NCI-H1092 (cell line): ENCODE measurements at places on chromosomes 6 and 20.

DNA sequence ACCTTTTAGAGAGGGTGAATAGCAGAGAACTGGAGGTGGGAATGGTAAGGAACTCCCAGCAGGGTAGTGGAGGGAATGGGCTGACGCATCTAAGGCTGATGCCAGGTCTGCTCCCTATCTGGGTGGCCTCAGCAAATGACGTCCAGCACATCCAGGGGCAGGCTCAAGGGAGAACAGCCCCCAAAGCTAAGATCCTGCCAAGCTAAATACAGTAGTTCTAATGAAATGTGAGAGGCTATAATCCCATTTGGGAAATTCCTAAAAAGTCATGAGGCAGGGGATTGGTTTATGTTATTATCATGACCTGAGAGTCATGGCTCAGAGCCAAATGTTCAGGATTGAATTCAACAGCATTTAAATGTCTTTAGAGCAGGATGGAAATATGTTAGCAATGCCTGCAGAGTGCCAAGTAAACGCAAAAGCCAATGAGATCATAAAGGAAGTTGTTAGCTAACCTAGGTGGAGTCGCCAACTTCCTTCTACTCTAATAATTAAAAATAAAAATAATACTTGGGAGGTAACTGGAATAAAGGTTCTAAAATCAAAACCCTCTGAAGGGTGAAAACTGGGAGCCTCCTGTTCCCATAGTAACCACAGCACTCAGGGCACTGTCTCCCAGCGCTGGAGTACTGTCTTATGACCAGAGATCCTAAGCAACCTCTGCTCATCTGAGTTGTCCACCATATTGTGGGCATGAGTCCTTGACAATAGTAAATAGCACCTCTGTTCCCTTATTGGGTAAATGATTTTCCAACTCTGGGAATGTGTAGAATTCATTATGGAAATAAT, 34.8 kb downstream of the IYD start:
- DNase-seq: peak; percentile 9

DNA sequence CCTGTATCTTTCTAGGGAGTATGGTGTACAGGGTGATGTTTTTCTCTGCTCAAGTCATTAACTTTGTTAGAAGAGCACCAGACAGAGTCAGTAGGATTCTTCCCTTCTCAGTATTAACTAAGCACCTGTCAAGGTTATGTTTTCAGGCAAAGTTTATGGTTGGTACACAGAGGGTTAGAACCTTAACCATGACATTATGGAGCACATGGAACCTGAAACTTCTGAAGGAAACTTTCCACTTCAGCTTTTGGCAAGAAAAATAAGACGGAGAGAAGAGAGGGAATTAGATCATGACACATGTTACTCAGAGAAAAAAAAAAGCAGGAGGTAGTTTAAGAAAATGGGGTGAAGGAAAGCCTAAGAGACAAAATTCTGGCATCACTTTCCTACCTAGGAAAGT, 112.9 kb upstream of the PDE7B start:
- DNase-seq: no peak

- no peak for DNase-seq
These were observed 39.9 kb upstream of the FRMD1 start for GRCh38 chr6:168118935-168119334.

- DNase-seq: no peak
These were observed 248.0 kb downstream of the PHF3 start for GRCh38 chr6:63883597-63883996.

GRCh38 chr6:144647406-144647964, 362.4 kb downstream of the UTRN start:
- no peak for DNase-seq

DNA sequence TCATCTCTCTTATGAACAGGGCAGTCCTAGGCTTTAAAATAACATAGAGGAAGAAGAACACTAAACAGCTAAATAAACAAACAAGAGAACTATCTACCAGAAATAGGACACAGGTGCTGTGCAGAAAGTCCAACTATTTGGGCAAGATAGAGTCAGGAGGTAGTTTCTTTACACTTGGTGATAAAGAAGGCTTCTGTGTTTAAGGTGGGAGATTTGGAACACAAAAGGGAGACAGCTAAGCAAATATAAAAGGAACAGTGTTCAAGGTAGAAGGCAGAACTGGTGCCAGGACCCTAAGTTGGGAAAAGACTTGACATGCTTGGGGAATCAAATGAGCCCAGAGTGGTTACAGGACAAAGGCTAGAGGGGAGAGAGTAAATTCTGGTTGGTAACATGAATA, 110.5 kb downstream of the MANEA start:
- DNase-seq: no peak

- no peak for DNase-seq
These were observed 1.4 kb downstream of the RAET1E start for GRCh38 chr6:149896491-149896890.

DNA sequence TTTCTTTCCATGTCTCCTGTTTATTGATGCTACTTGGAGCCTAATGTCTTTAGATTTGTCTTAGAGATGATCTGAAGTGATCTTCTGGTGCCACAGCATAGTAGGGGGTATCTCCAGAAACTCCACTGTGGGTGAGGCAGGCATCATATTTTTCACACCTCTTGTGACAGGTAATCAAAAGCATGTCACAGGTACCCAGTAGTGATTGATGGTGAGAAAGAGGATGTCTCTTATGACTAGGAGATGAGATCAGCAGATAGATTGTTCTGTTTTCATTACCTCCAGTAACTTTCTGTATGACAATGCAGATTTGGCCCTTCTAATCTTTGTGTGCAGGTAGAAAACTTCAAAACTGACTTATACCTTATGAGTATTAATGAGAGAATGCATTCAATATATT, 13.5 kb downstream of the NCOA7 start:
- no peak for DNase-seq

DNA sequence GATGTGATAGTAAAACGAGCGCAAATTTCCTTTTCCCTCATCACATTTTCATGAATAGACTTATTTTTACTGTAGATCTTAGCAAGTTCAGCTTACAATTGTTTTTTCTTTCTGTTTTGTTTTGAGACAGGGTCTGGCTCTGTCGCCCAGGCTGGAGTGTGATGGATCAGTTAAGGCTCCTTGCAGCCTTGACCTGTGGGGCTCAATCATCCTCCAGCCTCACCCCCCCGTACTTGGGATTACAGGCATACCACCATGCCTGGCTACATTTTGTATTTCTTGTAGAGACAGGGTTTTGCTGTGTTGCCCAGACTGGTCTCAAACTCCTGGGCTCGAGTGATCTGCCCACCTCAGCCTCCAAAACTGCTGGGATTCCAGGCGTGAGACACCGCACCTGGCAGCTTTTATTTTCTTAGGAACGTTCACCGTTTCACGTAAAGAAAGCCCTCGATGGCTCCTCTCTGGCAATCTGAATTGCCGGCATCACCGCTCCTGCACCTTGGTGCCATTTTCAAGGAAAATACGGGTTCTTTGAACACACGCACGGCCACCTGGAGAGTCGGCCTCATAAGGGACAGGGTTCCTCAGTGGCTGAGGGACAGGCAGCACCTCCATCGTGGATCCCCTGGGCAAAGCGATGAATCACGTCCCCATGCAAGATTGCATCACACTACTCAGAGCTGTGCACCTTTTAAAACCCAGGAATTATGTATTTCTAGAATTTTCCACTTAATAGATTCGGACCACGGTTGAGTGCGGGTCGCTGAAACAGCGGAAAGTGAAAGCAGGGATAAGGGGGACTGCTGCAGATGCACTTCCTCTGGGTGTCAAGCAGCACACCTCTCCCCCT, 78.7 kb downstream of the IRF4 start:
- DNase-seq: no peak

GRCh38 chr6:28803337-28803709, 120.5 kb downstream of the TRIM27 start:
- DNase-seq: no peak

- no peak for DNase-seq
These were observed 53.2 kb downstream of the EIF2S2 start for GRCh38 chr20:34058831-34059230.

- no peak for DNase-seq
These were observed 564.8 kb downstream of the RFPL4B start for GRCh38 chr6:112911959-112912358.

DNA sequence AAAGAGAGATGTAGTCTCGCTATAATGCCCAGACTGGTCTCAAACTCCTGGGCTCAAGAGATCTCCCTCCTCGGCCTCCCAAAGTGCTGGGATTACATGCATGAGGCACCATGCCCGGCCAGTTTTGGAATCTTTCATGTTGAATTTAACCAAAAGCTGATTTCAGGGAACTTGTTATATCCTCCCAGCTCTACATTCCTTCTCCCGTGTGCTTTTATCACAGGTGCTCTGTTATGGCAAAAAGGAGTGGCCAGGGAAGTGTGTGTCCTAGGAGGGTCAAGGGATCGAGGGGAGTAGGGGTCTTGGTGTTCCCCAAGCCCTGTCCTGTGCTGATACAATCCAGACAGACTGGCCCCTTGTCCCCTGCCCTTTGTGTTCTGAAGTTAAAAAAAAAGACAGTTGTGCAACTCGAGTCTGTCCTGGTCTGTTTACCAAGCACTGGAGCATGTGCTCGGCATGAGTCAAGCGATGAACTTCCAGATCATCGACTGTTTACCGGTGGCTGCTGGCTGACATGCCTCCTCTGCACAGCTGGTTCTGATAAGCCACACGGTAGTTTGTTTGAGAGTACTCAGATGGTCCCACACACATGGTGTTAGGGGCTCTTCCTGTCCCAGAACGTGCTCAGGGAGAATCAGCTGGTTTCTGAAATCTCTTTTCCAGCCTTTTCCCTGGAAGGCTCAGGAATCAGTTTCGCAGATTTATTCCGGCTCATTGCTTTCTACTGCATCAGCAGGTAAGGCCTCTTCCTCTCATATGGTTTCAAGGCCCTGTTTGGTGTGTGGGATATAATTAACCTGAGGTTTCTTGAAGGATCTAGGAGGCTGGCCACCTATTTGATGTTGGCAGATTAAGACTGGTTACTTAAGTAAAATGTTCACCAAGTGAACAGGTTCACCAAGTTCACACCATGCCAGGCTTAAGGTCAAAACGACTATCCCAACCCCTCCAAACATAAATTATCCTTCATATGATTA, 52.6 kb upstream of the NAA20 start:
- DNase-seq: no peak

DNA sequence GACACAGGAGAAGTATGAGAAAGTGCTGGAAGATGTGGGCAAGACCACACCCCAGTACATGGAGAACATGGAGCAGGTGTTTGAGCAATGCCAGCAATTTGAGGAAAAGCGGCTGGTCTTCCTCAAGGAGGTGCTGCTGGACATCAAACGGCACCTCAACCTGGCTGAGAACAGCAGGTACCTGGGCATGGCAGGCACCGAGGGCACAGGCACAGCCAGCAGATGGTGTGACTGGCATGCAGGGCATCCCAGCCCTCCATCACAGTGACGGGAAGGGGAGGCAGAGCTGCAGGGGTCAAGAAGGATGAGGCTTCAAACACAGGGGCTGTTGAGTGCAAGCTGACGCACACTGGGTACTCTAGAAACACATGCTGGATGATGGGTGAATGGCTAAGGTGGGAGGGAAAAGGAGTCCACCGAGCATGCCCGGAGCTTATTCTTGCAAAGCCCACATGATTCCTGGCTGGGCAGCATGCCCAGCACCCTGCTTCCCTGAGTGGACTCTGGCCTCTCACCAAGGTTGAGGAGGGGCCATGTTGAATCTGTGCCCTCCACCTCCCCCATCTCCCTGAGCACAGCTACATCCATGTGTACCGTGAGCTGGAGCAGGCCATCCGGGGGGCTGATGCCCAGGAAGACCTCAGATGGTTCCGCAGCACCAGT, 26.3 kb downstream of the SPDEF start:
- peak; percentile 86 for DNase-seq

- DNase-seq: no peak
These were observed 137.1 kb downstream of the DNAH8 start for GRCh38 chr6:38852215-38852614.

DNA sequence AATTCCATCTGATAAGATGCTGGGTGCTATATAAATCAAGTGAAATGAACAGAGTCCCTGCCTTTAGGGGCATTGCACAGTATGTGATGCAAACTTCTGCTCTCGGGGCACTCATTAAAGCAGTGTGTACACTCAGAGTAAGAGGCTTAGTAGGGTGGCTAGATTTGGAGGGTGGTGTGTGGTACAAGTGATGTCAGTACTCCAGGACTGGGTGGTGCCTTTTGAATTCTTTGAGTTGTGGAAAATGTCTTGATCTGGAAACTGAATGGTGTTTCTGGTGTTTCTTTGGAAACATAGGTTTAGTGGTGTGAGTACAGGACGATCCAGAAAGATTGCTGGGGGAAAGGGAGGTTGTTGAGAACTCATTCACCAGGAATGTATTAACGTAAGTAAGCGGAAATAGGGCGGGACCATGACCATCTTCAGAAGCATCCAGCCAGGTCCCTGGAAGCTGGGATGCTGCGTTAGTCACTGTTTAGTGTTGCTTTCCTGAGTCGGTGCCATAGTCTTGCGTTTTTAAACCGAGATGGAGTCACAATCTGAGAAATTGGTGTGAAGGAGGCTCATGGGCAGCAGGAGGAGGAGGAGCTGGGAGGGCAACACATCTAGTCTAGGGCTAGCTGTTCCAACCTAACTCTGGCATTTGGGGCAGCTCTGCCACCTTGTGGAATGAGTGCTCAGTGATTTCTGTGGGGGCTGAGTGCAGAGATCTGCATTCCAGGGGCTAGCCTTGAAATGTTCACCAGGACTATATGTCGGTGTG, 70.3 kb downstream of the SCAND1 start:
- DNase-seq: peak; percentile 28

GRCh38 chr6:93391965-93392364, 27.4 kb downstream of the EPHA7 start:
- no peak for DNase-seq

DNA sequence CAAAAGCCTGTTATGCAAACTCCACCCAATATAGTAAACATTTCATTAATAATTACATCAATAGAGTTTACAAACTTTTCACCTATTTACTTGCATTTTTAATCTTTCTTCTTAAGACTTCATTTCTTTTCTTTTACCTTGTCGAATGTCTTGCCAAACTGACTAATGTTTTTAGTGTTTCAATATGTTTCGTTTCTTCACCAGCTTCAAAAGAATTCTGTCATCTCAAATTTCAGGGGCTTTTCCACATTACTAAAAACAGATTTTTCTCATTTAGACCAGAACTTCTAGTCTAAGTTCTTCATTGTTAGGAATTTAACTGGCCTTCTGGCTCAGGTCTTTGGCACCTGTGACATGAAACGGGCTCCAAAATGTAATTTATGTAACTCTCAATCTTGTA, 196.5 kb downstream of the ARHGAP18 start:
- DNase-seq: no peak

DNA sequence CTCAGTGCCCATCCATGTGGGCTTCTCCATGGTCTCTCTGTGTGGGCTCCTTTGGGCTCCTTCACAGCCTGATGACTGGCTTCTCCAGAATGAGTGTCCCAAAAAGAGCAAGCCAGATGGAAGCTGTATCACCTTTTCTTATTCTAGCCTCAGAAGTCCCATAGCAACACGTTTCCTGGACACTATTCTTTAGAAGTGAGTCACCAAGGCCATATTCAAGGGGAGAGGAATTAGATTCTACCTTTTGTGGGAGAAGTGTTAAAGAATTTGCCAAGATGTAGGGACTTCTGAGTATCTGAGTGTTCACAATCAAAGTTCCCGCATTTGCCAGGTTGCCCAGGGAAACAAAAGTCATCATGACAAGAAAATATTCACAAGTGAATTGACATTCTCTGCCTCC, 20.7 kb upstream of the TBC1D22B start:
- no peak for DNase-seq

GRCh38 chr6:148457137-148457842, 114.7 kb downstream of the SASH1 start:
- no peak for DNase-seq

- DNase-seq: no peak
These were observed 142.5 kb upstream of the PREP start for GRCh38 chr6:105545228-105545920.

- no peak for DNase-seq
These were observed 205.7 kb downstream of the ATXN1 start for GRCh38 chr6:16555550-16555949.
